ENCODE measurements at places on chromosomes 7 and 10.
A peak's percentile ranks its signal among the peaks of the same experiment; 100 is the strongest.

- no peak for DNase-seq
Observed at GRCh38 chr7:92799446-92800211, 36.7 kb downstream of the CDK6 start.

DNA sequence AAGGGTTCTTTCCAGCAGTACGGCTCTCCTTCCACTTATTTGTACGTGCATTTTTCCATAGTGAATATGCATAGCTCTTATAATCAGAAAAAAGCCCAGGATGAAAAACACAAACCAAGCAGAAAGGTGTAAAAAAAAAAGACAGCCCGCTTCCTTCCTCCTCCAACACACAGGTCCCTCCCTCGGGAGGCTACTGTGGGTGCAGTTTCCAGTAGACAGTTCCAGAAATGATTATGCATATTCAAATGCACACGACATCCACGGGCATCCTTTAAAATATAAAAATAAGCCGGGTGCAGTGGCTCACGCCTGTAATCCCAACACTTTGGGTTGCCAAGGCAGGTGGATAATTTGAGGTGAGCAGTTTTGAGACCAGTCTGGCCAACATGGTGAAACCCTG is 59.9 kb downstream of the TNRC18 start:
- DNase-seq: no peak

DNA sequence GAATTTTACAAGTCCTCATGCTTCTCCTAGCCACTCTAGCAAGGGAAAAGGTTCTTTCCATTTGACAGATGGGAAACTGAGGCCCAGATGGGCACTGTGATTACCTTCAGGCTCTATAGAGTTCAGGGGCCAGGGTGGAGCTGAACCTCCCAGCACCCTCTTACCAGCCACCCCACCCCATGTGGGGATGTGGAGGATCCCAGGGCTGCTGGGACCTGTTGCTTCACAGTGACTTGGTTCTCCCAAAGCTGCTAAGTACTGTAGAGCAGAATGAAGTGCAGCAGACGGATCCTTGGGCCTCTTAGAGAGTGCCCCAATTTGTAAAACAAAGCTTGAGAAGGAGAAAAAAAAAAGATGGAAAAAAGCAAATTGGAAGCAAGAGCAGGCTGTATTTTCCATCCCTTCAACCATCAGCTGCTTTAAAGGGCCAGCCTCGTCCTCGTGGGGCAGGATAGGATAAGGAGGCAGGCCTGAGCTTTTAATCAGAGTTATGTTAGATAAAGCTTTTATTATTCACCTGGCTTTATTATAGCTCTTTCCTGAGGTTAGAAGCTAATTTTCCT is 147.0 kb downstream of the CDH23 start:
- no peak for DNase-seq

GRCh38 chr10:22672319-22673090 is 41.9 kb downstream of the PIP4K2A start:
- DNase-seq: peak; percentile 22

- DNase-seq: no peak
Observed at GRCh38 chr7:117068511-117069145, 115.3 kb downstream of the ST7 start.

DNA sequence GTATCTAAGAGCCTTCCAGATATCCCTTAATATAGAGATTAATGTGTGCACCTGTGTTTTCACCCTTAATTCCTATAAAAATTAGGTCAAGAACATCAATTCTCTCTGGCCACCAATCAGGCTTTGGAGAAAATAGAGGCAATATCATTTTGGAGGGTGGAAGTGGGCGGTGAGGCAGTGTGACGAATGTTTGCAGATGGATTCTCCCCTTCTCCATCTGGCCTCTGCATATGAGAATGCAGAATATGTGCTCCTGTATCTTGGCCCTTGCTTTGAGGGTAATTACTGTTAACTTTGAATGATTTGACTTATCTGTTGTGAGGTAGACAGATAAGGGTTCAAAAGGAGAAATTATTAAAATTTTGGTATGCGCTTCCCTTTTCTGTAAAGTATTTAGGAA is 304.0 kb upstream of the NPSR1 start:
- no peak for DNase-seq

GRCh38 chr10:23294638-23295247 is 49.9 kb downstream of the C10orf67 start:
- DNase-seq: no peak

GRCh38 chr7:105857009-105857952 is 19.1 kb downstream of the ATXN7L1 start:
- no peak for DNase-seq

GRCh38 chr10:45464958-45465567 is 91.0 kb downstream of the ALOX5 start:
- peak; percentile 88 for DNase-seq

GRCh38 chr10:96124230-96125141 is 5.6 kb upstream of the ZNF518A start:
- DNase-seq: peak; percentile 79

DNA sequence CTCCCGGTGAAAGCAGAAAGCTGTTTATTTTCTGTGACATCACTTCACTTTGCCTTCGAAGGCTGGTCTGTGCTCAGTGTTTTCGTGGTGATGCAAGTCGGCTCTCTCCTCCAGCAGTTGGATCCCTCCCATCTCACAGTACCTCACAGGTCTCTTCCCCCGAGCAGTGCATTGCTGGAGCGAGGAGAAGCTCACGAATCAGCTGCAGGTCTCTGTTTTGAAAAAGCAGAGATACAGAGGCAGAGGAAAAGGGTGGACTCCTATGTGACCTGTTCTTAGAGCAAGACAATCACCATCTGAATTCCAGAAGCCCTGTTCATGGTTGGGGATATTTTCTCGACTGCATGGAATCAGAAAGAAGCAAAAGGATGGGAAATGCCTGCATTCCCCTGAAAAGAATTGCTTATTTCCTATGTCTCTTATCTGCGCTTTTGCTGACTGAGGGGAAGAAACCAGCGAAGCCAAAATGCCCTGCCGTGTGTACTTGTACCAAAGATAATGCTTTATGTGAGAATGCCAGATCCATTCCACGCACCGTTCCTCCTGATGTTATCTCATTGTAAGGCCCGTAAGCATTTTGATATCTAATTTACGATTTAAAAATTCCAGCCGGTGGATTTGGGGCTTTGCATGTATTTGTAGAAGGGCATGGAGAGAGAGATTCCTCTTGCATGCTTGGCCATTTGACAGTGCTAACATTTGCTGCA is at the start of gene LGI1:
LGI1 (plus strand) TSS at position 136 of the 707 bp plus-strand sequence; CDS start at position 345, 209 bp downstream.
- no peak for DNase-seq

DNA sequence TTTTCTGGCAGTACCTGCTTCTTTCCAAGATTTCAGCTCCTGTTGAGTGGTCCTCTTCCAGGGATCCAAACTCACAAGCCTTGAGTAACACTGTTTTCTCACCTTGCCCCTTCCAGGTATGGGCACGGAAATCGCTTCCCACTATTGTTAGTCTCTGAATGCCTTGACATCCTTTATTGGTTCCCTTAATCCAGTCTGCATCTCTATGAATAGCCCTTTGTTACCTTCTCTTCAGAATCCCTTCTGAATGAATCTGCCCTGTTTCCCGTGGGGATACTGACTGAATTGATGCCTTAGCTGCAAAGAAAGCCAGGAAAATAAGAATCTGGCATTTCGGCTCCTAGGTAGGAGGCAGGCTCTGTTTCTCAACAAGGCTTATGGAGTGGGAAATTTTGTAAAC is 467.7 kb downstream of the PLXNA4 start:
- no peak for DNase-seq

GRCh38 chr7:134891262-134891695 is 95.0 kb upstream of the AGBL3 start:
- peak; percentile 11 for DNase-seq

- DNase-seq: no peak
Observed at GRCh38 chr10:30373596-30374327, 24.7 kb upstream of the MTPAP start.

DNA sequence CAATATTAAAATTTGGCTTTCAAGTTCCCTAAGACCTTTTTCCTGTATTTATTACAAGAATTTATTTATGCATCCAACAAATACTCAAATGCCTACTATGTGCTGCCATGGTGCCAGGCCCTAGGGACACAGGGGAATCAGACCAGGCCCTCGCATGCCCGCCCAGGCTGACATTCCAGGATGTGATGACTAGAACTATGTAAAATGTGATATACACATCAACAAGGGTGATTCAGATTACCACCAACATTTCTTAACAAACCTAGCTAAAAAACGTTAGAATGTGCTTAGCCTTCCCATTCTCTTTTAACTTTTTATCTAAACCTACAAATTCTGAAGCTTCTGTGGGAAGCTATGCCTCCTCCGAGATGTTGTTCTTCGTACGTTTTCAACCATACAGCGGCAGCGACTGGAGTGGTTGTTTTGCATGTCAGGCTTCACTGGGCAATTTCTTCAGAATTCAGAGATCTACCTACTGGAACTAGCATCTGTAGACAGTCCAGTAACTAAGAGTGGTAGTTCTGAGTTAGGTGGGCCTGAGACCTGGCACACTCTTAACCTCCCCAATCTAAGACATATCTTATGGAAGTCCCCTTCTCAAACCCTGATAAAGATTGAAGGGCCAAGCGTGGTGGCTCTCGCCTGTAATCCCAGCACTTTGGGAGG is 22.1 kb downstream of the GNA12 start:
- DNase-seq: no peak

DNA sequence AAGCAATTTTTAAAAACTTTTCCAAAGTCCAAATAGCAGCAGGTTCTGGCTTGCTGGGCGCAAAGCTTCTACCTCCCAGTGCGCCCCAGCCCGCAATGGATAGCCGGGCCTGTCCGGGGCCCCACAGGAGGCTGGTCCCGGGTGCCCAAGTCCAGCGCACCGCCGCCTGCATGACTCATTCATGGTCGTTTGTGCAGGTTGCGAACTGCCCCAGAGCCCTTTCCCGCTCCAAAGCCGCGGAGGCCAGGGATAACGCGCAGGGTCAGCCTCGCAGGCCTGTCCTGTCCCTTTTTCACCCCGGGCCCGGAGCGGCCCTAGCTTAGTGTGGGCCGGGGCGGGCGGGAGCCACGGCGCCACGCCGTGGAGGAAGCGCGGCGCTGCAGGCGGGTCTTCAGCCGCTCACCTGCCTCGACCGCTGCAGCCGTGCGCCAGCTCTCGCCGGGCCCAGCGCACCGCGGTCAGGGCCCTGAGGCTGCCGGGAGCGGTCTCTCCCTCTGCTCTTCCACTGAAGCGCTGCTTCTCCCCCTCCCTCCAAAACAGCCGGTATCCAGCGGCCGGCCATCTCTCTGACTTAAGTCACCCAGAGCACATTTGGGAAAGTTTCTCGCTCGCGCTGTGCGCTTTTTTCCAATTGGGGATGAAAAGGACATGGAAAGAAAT is 1.7 kb upstream of the EGR2 start:
- DNase-seq: peak; percentile 86

GRCh38 chr10:26870766-26871165 is 10.0 kb upstream of the ABI1 start:
- no peak for DNase-seq

GRCh38 chr7:43636093-43636492 is 53.2 kb downstream of the STK17A start:
- DNase-seq: no peak
